ENCODE measurements at places on chromosomes 4 and X.

DNA sequence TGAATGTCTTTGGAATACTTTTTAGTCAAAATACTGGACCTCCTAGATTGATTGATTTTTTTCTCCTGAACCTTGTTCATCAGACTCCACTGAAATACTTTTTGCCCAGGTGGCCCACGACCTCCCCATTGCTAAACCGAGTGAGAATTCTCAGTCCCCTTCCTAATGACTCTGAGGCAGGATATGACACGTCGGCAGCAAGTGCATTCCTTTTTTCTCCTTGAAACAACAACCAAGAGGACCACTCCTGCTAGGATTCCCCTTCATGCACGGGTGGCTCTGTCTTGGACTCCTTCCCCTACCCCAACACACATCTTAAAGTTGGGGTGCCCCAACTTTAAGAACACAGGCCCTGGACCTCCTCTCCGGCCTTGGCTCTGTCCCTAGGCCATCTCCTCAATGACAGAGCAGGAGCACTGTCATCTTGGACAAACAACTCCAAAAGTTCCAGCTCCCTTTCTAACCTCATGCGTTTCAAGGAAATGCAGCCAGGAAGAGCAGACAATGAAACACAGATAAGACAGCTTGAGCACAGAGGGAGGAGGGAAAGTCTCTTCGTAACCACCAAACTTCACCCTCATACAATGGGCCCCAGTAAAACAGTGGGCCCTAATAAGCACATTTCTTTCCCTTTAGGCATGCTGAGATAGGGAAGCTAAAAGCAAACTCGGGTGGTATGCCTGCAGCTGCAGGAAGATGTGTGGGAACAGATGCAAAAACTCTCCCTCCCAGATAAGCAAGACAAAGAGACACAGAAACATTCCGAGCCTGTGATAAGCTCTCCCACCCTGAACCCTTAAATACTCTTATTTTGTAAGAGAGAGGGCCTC is 33.9 kb downstream of the ZBTB49 start:
- DNase-seq = no peak

- DNase-seq = no peak
Observed at GRCh38 chr4:62439051-62439450, 1238.9 kb downstream of the ADGRL3 start.

DNA sequence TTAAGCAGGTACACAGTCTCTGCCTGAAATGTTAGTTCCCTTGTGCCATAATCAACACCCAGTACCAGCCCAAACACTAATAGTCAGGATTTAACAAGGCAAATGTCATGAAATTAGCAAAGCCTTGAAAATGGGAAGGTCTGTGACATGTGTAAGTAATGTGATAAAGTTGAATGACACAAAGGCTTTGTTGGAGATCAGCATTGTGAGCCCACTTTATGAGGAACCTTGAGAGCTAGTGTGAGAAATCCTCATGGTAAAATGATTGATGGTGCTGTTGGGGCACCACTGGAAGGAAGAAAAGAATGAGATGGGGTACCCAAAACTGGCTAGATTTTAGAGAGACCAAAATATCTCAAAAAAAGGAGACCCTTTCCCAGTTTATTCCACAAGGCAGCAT is 3.3 kb upstream of the LIN54 start:
- no peak for DNase-seq

DNA sequence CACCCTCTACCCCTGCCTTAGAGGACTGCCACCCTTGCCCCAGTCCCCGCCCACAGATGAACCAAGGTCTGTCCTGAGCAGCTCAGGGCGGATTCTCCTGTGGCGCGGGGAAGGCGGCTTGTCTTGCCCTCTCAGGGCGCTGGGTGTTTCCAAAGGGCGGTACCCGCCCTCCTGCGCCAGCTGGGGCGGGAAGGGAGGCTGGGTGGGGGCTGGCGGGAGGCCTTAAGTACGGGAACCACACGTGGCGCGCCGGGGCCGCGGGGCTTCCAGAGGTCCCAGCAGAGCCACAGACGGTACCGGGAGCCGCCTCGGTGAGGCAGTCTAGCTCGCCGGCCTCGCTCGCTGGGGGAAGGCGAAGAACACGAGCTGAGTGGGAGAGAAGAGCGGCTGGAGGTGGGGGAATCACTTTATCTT is 361.1 kb downstream of the MID1IP1 start:
- no peak for DNase-seq

GRCh38 chr4:18767921-18768320 is 746.4 kb upstream of the LCORL start:
- no peak for DNase-seq

DNA sequence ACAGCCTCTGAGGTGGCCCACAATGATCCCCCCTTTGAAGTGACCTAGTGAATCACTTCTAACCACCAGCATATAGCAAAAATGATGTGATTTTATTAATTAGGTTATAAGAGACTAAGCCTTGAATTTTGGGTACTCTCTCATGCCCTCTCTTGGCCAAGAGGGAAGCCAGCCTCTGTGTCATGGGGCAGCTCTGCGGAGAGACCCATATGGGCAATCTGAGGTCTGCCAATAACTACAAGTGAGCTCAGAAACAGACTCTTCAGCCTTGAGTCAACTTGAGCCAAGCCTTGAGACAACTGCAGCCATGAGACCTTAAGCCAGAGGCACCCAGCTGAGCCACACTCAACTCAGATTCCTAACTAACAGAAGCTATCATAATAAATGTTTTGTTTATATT is 45.7 kb downstream of the MANBA start:
- DNase-seq = no peak

DNA sequence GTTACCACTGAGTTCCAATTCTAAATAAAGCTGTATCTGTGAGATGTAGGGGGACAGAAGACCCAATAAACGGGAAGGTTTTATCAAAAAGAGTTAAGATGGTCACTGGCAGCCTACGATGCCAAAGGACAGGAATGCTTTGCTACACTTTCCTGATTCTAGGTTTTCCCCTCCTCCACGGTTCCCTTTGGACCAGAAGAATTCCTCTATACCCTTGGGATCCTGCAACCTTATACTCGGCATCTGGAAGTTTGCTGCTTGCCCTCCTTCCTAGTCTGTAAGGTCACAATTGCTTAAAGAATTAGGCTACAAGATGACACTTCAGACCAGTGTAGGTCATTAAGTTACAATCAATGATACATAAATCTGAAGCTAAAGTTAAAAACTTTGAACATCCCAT is 64.3 kb downstream of the SCML2 start:
- DNase-seq = no peak

GRCh38 chr4:167906851-167907250 is 185.5 kb upstream of the ANXA10 start:
- DNase-seq = no peak

DNA sequence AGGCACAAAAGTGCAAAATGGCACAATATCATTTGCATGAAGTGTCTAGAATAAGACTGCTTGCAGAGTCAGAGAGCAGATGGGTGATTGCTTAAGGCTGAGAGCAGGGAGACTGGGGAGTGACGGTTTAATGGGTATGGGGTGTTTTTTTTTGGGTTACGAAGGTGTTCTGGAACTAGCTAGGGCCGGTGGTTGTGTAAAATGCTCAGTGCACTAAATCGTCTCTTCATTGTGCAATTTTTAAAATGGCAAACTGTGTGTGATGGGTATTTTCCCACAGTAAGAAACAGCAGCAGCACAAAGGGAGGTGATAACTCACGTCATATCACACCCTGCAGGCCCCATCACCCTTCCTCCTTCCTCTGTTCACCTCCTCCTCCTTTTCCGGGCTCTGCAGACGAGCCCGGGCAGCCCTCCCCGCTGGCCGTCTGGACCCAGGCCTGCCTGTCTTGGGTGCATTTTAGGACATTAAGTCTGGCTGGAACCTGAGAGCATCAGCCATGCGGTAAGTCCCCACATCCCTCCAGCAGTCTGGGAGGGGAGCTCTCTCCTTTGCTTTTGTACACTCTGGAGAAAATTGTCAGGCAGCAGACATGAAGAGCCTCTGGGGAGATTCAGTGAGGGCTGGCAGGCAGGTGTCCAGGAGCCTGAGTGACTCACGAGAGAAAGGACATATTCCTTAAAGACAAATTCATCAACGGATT is 42.7 kb downstream of the ASMT start:
- DNase-seq = no peak

- DNase-seq = no peak
Observed at GRCh38 chr4:75180790-75181776, 248.2 kb downstream of the PARM1 start.

- DNase-seq = no peak
Observed at GRCh38 chr4:140652601-140653000, 83.8 kb upstream of the UCP1 start.

DNA sequence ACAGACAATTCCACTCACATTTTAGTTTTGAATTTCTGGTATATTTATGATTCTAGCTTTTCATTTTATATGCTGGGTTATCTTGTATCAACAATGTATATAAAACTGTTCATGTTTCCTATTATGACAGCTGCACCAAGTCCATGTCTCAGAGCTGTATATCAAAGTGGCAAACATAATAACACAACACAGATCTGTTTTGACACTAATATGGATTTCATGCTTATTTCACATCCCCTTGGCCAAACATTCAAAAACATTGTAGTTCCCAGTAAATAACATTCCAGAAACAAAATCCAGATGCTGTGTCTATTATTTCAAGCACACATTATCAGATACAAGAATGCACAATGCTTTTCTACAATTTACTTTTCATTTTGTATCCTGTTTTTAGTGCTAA is 380.6 kb upstream of the MAGEB2 start:
- DNase-seq = no peak

- DNase-seq = no peak
Observed at GRCh38 chr4:165088366-165088765, 24.3 kb downstream of the TMEM192 start.

- no peak for DNase-seq
Observed at GRCh38 chr4:3083732-3084131, 9.3 kb downstream of the HTT start.

DNA sequence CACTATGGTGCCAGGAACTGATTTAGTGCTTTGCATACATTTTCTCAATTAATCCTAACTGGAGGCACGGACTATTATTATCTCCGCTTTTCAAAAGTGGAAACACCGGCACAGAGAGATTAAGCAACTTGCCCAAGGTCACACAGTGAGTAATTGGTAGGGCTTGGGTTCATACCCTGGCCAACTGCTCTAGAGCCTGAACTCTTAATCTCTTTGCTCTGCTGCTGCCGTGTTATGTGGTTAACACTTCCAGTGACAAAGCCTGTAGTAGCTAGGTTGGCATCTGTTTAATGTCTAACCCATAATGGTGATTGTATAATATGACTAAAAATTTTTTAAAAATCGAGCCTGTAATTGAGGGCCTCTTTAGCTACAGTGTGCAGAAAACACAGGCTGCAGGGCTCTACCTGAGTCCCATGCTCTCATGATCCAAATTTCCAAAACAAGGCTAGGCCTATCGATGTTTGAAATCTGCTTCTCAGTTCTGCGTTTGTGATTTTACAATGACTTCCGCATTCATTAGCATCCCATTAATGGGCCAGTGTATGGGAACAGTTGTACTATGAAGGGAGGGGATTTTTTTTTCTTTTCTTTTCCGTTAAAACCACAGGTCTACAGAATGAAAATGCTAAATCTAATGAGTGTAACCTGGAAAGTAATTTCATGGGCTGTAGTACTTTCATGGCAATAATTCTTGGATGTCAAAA is 219.3 kb upstream of the JADE1 start:
- no peak for DNase-seq

GRCh38 chr4:98260047-98260578 is 1.1 kb upstream of the RAP1GDS1 start:
- no peak for DNase-seq

DNA sequence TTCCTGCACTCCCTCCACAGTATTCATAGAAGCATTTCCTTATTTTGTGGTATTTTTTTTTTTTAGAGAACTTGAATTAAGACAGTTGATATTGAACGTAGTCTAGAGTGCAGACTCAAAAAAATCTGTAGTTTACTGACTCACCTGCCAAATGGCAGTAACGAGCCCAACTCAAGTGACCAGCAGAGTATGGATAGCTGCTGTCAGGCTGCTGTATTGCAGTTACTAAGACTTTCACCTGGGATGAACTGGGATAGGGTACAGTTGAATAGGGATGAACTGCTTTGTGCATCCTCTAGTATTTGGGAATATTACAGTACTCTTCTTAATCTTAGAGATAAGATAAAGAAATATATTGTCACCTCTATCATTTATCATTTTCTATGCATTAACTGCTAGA is 7.0 kb upstream of the SLC7A11 start:
- no peak for DNase-seq

DNA sequence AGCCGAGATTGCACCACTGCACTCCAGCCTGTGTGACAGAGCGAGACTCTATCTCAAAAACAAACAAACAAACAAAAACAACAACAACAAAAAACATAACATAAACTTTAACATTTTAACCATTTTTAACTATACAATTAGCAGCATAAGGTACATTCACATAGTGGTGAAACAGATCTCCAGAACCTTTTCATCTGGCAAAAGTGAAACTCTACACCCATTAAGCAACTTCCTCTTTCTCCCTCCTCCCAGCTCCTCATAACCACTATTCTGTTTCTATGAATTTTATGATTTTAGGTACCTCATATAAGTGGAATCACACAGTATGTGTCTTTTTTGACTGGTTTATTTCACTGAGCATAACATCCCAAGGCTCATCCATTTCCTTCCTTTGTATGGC is 103.6 kb downstream of the FAM13A start:
- no peak for DNase-seq

- no peak for DNase-seq
Observed at GRCh38 chr4:98539299-98539698, 119.1 kb downstream of the TSPAN5 start.

DNA sequence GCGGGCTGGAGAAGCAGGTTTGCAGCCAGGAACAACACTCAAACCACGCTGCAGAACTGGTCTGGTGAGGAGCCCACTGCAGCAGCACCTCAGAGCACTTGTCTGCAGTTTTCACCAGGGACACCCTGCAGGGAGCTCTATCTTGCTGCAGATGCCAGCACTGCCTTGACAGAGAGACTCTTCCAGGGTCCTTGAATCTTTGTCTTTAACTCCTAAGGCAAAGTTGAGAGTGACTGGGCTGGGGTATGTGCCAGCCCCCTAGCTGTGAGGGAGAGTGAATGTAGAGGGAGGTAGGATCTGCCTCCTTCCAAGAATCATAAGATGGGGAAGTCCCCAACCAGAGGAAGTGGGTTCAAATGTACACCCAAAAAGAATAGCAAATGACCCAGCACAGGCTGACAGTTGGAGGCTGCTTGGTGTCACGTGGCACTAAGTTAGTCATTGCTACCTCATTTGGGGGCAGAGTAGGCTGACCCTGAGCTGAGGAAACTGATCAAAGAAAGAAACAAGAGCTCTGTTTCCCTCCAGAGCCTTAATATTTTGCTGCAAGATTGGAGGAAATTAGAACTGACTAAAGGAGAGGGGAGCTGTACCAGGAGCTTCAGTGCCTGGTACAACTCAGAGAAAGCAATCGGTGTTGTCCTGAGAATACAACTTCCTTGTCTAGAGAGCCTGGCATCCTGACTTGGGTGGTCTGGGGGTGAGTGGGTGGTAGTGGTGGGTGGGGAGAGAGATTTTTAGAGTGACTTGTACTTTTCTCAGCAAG is 28.2 kb upstream of the HUWE1 start:
- DNase-seq = no peak
